ENCODE measurements at places on chromosomes 6 and 20.

- no peak for DNase-seq
Observed at GRCh38 chr6:142746524-142746923, 198.5 kb downstream of the HIVEP2 start.

DNA sequence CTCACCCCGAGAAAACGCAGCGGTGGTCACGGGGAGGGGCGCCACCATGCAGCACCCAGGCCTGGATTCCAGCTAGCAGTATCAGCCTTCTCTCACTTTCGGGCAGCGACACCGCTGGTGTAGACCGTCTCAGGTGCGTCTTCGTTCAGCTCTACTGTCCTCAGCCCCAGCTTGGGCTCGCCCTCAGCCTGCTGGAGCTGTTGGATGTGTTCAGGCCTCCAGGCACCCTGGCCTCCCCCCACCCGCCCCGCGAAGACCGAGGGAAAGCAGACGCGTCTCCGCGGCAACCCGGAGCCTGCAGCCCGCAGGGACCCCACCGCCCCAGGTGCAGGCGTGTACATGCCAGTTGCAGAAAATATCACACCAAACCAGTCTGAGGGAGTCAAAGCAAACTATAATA is 60.8 kb upstream of the CARMIL1 start:
- DNase-seq: no peak

DNA sequence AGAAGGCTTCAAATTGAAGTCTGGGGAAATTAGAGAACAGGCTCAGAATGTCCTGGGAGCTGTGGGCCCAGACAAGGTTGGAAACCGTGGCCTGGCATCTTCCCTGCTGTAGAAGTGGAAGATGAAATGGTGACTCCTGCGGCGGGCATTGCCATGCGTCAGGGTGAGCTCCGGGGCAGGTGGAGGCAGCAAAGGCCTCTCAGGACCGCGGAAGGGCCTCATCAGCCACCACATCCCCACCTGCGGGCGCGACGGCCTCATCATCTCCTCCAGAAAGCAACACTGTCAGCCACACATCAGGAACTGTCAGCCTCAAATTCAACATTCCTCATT is 161.7 kb downstream of the SYNDIG1 start:
- DNase-seq: no peak

- no peak for DNase-seq
Observed at GRCh38 chr20:15834857-15835256, 738.4 kb downstream of the KIF16B start.

GRCh38 chr20:41178904-41179432 is 41.6 kb downstream of the PLCG1 start:
- no peak for DNase-seq

- DNase-seq: no peak
Observed at GRCh38 chr20:61480158-61480825, 228.2 kb downstream of the CDH4 start.

DNA sequence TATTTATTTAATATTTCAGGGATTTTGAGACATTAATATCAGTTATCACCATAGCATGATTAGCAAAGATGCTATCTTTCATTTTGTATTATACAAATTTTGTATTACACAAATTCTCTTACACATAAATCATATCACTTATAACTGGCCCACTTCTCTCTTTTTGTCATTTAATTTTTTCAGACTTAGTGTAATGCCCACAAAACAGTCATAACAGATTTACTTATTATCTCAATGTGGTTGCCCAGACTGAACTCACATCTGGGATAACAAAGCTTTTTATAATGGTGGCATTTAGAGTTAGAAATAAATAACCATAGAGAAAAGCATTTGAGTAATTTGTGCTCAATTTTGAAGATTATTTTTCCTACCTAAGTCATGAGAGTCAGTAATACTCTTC is 148.3 kb downstream of the TFAP2B start:
- DNase-seq: no peak

- no peak for DNase-seq
Observed at GRCh38 chr6:64160486-64160885, 524.9 kb downstream of the PHF3 start.

DNA sequence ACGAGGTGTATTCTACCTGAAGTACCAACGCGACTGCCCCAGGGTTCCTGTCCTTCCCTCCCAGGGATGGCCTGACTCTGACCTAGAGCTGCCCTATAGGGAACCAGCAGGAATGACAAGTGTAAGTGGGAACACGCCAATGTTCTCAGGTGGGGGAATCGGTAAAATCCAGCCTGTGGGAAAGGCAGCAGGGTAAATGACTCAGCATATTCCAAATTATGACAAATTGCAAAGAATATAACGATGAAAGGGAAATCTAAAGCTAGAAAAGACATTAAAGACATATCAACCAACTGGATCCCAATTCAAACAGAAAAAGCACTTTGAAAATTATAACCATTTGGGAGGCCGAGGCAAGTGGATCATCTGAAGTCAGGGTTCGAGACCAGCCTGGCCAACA is 41.8 kb downstream of the KIF16B start:
- no peak for DNase-seq

DNA sequence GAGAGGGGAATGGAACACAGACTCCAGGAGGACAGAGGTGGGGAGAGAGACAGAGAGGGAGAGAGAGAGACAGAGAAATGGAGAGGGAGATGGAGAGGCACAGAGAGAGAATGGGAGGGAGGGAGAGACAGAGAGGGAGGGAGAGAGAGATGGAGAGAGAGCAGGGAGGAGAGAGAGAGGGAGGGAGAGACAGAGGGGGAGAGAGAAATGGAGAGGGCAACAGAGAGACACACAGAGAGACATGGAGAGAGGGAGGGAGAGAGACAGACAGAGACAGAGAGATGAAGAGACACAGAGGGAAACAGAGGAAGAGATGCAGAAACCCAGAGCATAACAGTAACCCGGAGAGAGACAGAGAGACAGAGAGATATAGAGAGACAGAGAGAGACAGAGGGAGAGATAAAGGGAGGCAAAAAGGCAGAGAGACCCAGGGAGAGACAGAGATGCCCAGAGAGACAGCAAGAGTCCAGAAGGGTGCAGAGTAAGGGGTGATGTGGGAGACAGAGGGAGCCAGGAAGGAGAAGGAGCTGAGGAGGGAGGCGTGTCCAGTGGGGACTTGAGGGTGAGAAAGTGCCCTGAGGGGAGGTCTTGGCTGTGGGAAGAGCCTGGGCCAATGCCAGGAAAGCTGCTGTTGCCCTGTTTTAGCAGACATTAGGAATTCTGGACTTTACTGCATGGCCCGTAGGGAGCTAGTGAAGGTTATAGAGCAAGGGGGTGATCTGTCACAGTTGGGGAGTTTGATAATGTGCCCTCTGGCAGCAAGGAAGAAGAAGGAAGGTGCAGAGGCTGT is 78.3 kb downstream of the SRC start:
- no peak for DNase-seq

- DNase-seq: no peak
Observed at GRCh38 chr6:117918454-117918853, 11.4 kb downstream of the SLC35F1 start.

DNA sequence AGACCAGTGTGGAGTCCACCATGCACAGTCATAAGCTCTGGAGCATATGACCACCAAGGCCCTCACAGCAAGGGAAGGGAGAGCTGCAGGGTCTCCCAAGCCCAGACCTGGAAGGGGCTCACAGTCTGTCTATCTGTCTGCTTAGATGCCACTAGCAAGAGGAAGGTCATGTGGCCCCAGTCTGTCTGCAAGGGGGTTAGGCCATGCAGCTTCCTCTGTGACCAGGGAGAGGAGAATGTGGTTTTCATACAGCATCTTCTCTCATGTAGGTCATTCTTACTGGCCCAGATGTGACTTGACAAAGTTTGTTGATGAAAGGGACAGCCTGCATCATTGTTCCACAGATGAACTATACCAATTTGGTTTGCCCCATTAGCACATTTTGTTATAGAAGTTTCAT is 260.8 kb downstream of the FARS2 start:
- DNase-seq: no peak

- no peak for DNase-seq
Observed at GRCh38 chr6:164690241-164690640, 619.2 kb downstream of the C6orf118 start.

GRCh38 chr20:34337544-34337943 is 25.5 kb upstream of the ITCH start:
- DNase-seq: no peak

- DNase-seq: no peak
Observed at GRCh38 chr6:119361209-119361608, 11.6 kb upstream of the MAN1A1 start.

GRCh38 chr6:166946125-166946524 is 10.2 kb downstream of the RNASET2 start:
- no peak for DNase-seq

DNA sequence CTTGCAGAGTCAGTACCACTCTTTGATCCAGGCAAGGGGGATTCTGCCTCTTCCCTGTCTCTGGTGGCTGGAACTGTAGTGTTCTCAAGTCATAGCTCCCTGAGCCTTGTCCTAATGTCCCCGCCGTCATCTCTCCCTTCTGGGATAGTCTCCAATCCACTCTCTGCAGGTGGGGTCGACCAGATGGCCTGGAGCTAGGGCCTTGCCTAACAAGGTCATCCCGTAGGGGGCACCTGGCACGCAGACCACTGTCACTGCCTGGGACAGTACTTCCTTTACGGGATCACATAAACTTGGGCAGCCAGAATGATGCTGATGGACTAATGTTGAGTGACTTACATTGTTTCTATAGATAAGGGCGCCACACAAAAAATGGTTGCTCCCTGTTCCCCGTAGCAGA is 118.9 kb upstream of the SLC22A23 start:
- no peak for DNase-seq

- no peak for DNase-seq
Observed at GRCh38 chr20:29443819-29444218, 1813.6 kb upstream of the DEFB115 start.

DNA sequence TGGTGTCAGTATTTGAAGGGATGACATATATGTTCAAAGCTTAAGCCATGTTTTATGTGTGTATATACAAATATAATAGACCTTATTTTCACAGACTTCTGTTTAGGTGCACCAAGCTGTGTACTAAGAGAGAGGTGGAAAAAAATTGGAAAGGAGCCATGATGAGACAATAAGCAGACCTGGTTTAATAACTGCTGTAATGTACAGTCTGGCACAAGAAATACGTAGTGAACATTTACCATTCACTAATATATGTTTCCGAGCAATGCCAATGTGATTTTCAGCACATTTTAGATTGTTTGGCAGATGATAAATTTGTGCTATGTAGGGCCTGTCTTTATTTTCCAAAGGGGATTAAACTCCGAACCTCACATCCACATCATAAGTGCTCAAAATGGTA is 116.3 kb downstream of the KHDC1L start:
- DNase-seq: no peak

Measured in activated CD8-positive, alpha-beta memory T cell treated with anti-CD3 and anti-CD28 coated beads for 1 hour (primary cell).